ENCODE measurements at places on chromosomes 2 and 18.

GRCh38 chr2:150963336-150963735 is 298.3 kb downstream of the RBM43 start:
- DNase-seq, result no peak

DNA sequence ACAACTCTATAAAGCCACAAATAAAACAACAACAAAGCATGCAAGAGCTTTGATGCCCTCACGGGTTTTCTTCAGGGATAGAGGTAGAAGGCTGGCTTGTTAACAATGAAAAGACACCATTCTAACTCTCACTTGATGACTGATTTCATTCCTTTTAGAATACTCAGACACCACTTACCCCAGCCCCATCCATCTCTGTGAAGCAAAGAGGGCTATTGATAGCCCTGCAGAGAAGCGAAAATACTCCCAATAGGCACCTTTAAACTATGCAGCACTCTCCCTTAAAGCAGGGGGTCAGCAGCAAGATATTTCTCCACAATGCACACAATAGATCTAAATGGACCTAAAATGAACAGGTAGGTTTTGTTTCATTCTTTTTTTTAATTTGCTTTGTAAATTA is 35.1 kb downstream of the ZNF385B start:
- no peak for DNase-seq

GRCh38 chr2:233473878-233474277 is 92.7 kb downstream of the USP40 start:
- DNase-seq, result no peak

- DNase-seq, result no peak
These were observed 103.5 kb upstream of the PPP1CB start for GRCh38 chr2:28648147-28648546.

GRCh38 chr2:86826951-86827350 is 34.7 kb downstream of the CD8B start:
- DNase-seq, result no peak

- DNase-seq, result no peak
These were observed 236.0 kb downstream of the LDLRAD4 start for GRCh38 chr18:13454363-13455150.

GRCh38 chr2:158266111-158266510 is 164.4 kb downstream of the UPP2 start:
- peak; percentile 96 for DNase-seq

DNA sequence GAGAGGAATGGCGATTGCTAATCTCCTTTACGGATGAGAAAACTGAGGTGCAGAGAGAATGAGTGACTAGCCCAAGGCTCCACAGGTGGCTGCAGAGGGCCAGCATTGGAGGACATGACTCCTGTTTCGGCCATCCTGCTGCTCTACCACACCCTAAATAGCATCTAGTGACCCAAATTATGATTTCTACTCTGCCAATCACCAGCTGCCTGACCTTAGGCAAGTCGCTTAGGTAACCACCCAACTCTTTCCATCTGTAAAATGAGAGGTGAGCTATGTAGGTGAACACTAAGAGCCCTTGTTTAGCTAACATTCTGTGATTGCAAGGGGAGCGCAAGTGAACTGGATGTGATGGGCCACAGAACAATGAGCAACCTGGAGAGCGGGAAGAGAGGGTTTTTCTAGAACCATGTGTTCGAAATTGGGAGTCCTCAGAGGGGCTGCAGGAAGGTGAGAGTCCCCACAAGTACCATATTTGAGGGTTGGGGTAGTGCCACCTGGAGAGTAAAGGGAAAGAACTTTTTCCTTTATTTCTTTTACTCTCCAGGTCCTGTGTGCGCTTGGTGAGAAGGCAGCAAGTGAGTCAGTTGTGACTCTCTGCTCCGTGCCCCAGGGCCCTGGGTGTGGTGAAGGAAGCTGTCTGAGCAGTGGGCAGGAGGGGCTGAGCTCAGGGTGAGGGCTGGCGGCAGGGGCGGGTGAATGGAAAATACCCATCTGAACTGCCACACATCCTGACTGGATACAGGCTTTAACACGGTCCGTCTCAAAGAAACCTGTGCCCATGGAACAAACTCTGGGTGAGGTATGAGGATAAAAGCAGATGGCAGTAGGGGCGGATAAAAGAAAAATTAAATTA is 2.4 kb downstream of the CYP27C1 start:
- no peak for DNase-seq

- DNase-seq, result no peak
These were observed 34.8 kb upstream of the ITGAV start for GRCh38 chr2:186554850-186555671.

DNA sequence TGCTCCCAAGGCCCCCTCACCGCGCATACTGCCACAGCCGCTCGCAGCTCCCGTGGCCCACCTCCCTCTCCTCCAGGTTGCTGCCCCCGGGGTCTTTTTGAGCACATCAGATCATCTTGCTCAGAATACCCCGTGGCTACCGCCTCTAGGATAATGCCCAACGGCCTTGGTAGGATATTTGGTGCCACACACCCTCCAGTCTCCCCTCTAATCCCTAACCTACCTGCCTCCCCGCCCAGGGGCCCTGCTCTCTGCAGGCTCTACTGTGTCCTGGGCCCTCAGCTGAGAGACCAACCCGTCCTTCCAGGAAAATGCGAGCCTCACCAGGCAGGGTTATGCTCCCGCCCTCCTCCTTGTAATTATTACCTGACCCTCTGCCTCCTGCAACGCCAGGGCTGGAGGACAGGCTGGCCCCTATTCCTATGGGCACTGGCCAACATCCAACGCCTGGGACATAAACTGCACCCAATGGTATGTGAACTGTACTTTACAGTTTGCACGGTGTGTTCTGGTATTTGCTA is 1.5 kb upstream of the MTCL1 start:
- DNase-seq, result no peak

DNA sequence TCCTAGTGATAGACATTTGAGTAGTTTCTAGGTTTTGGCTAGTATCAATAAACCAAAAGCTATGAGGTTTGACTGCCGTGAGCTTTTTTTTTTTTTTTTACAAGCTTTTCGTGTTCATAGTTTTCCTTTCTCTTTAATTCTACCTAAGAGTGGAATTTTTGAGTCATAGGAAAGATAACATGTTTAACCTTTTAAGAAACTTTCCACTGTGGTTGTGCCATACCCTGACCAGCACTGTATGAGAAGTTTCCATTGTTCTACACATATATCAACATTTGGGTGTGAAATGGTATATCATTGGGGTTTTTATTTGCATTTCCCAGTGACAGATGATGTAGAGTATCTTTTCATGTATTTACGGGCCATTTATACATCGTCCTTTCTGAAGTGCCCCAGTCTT is 31.7 kb downstream of the UBE2F start:
- no peak for DNase-seq

- no peak for DNase-seq
These were observed 249.1 kb upstream of the SALL3 start for GRCh38 chr18:78730546-78730945.

DNA sequence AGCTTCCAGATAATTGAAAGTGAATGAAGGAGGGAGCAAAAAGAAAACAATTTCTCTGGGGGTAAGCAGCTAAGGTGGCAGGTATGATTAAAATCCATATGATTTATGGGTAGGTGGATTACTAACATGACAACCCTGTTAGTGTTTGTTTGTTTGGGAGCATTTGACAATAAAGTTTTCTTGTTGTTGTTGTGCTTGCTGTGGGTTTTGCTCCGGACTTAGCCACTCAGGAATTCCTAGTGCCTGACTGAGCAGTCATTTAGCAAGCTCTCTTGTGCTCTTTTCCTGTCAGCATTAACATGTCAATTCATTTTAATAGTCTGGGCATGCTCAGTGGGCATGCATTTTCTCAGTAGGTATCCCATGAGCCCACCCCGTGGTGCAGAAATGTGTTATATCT is 674.8 kb upstream of the ZEB2 start:
- DNase-seq, result peak; percentile 70

GRCh38 chr2:96754317-96754716 is 6.4 kb upstream of the CNNM4 start:
- DNase-seq, result no peak

- no peak for DNase-seq
These were observed 355.0 kb upstream of the CHST9 start for GRCh38 chr18:27540111-27540510.

GRCh38 chr2:100535855-100536254 is 26.9 kb upstream of the PDCL3 start:
- DNase-seq, result no peak

- DNase-seq, result no peak
These were observed 1.1 kb downstream of the L3MBTL4 start for GRCh38 chr18:6413579-6414117.

DNA sequence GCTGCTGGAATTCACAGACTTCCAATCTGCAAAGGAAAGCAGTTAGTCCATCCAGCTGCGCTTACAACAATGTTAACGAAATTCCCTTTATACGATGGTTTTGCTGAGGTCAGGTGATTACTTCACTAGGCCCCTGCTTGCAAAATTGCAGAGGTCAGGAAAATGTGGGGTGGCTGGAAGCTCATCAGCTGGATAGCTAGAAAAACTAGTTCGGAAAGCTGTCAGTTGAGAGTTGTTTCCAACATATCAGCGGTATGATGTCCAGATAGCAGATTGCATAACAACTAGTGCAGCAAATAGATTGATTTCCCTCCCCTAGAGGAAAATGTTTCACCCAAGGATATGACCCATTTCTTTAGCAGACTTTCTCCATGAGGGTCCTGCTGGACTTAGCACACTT is 2021.1 kb upstream of the CELF4 start:
- DNase-seq, result no peak

DNA sequence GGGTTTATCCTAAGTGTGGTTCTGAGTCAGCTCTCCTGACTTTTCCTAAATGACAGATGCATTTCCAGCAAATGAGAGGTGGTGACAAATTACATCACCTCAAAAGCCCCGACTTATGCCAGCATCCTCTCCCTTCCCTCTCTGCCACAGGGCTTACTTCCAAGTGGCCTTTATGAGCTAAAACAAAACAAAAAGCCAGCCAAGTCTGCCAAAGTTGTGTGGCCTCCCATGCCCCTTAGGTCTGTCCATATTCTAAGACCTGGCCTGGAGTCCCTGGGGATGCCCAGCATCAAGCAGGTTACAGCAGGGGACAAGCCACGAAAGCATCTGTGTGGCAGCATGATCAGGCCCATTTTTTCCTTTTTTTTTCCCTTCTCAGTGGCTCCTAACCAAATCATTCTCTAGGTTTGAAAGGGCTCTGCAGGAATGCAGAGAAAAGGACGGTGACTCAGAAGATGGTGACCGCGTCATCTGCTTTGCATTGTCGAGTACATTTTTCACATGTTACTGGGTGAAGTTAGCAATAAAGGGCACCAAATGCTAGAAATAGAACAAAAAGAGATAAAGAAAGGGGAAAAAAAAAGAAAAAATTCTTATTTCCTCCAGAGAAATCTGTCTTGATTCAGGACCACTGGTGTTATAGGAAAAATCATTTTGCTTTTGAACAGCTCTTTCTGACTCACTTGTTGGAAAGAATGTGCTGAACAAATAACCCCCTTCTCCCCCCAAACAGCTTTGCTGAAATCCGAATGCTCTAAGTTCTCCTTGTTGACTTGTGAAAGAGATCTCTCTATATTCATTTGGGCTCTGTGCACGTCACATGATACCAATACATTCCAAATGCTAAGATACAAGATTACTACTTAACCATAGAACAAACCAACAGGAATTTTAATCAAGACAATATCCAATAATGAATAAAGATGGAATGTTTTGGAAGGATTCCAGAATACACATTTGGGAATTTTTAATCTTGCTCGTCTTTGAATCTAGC is 178.7 kb downstream of the EN1 start:
- DNase-seq, result no peak

- no peak for DNase-seq
These were observed 44.8 kb upstream of the CTDP1 start for GRCh38 chr18:79634593-79635426.

GRCh38 chr2:172083628-172084394 is 1.5 kb upstream of the DLX1 start:
- no peak for DNase-seq

GRCh38 chr2:150484006-150484405 is 3.5 kb downstream of the RND3 start:
- DNase-seq, result no peak

DNA sequence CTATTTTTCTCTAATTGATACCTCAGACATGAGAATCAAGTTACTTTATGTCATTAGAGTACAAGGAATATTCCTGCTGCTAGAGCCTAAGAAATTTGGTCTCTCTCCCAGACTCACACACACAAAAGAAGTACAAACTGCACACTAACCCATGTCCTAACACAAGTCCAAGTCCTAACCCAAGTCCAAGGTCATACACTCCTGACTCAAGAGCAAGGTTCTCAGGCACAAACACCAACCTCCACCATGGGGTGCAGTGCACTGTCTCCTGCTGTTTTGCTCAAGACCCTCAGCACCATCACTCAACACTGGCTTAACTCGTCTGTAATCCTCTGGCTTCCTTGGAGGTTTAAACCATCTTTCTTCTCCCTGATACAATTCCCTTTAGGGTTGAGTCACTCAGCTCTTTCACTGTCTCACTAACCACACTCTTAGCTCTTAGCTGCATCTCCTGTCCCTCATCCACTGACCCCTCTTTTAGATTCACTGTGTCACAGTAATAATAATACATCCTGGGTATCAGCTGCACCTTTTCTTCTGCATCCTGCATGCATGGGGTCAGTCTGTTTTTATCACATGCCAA is 129.8 kb downstream of the BCL2L11 start:
- DNase-seq, result no peak

DNA sequence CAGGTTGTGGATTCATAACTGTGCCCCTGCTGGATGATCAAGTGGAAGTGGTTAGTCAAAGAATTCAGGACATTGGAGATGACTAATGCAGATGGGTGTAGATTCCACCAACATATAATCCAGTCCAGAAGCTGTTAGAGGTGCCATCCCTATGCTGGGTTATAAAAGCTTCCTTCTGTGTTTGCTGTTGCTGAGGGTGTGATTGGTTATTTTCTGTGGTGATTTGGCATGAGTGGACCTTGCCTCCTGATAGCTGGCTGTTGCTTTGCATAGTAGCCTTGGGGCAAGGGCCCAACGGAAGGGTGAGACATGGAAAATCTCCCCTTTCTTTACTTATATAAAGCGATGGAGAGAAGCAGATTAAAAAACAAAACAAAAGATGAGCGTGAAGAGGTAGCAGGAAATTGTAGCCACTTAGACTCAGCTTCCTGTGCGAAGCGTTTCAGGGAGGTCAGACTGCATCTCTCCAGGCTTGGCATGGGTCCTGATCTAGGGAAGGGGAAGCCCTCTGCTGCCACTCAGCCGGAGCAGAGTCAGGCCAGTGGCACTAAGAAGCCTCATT is 190.4 kb downstream of the FMNL2 start:
- DNase-seq, result no peak

DNA sequence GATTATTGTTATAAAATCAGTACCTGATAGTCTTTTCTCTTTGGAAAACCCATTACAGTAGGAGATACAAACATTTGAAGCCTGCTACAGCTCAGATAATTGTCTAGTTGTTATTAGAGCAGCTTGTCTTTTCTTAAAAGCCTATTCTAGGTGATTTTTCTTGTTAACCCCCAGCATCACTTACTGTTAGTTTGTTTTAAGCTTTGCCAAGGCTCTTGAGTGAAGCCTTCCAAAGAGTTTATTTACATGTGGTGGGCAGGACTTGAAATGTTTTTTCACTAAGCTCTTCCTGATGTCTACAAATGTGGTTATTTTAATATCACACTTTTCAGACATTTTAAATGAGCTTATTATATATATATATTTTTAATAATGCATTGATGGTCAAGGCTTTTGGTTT is 791.3 kb downstream of the PLCL1 start:
- no peak for DNase-seq

GRCh38 chr2:55114082-55114481 is 63.8 kb upstream of the RTN4 start:
- DNase-seq, result no peak

- DNase-seq, result no peak
These were observed 58.3 kb downstream of the CTIF start for GRCh38 chr18:48597110-48597509.
